Right ventricle myocardium inferior (tissue), 1 donor: ENCODE measurements at places on chromosomes 4 and X.

GRCh38 chrX:107935664-107936433, 46.3 kb downstream of the TEX13B start:
- no peak for DNase-seq

DNA sequence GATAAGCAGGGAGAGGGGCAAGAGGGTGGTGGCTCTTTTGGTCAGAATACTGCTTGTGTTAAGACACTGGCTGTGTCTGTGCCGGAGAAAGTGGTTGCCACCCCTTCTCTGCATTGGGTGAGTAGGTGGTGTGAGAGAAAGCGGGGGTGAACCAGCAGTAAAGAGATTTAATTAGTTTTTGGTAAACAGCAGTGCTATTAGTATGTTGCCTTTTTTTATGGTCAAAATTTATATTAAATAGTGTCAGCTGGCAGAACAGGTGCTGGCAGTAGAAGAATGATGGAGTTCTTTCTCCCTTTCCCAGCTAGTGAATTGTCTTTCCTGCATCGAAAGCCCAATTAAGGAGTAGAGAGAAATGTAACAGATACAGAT, 181.6 kb downstream of the LARP7 start:
- DNase-seq: no peak

DNA sequence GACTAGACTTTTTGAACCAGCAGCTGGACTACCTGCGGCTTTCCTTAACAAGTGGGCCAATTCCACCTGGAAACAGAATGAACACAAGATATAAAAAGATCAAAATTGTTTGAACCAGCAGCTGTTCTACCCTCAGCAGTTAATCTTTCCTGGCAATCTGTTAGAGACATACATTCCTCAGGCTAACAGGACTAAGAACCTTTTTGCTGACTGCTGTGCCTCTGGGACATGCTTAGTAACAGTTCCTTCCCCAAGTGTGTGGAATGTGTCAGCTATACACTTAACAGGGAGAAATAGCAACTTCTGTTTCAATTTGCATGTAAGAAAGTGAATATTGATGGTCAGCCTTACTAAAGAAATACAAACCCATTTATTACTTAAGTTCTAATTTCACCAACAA, 554.4 kb downstream of the ARAP2 start:
- DNase-seq: no peak

GRCh38 chr4:176967586-176967985, 174.9 kb upstream of the VEGFC start:
- DNase-seq: no peak

GRCh38 chrX:93985344-93986307, 311.6 kb downstream of the FAM133A start:
- no peak for DNase-seq

- no peak for DNase-seq
Observed at GRCh38 chr4:141638230-141638629, 1.8 kb downstream of the IL15 start.

DNA sequence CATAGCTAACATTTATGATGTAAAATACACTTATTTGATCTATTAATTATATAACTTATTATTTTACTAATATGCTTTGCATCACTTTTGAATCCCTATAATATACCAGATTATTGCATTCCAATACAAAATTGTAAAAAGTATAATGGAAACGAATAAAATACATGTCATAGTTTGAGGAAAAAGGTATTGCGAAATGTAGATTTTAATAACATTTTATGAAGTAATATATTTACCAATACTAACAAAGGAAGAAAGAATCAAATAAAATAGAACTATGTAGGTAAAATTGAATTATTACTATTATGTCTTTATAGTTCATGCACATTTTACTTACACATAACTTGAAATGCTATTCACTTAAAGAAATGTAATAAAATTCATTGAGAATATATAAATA, 1300.2 kb downstream of the ADGRL3 start:
- no peak for DNase-seq

GRCh38 chrX:9102956-9103355, 69.0 kb upstream of the FAM9B start:
- no peak for DNase-seq

- no peak for DNase-seq
Observed at GRCh38 chr4:13193662-13194061, 290.5 kb downstream of the RAB28 start.

- DNase-seq: no peak
Observed at GRCh38 chr4:2886161-2886560, 42.5 kb downstream of the ADD1 start.

DNA sequence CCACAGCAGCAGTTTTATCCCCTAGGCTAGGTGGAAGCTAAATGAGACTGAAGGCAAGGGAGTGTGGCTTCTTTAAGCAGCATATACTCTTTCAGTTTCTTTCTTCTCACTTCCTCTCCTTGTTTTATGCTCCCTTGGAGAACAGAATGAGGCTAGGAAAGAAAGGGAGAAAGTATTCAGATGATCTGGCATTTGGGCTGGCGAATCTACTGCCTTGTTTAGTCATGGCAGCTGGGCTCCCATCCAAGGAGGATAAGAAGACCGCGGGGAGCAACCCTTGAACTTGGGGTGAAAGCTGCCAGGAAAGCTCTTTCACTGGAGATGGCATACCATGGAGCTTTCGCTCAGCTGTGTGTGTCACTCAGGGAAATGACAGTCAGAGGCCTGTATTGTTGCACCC, 72.1 kb downstream of the ARHGEF38 start:
- no peak for DNase-seq
